ENCODE measurements at places on chromosomes 3 and 15. TPM values are rescaled to one million over a fixed set of nuclear protein-coding genes. Genes with fewer than 3 reads are reported as not detected.

GRCh38 chr15:61888074-61888780, 172.0 kb downstream of the VPS13C start:
- no peak for DNase-seq

DNA sequence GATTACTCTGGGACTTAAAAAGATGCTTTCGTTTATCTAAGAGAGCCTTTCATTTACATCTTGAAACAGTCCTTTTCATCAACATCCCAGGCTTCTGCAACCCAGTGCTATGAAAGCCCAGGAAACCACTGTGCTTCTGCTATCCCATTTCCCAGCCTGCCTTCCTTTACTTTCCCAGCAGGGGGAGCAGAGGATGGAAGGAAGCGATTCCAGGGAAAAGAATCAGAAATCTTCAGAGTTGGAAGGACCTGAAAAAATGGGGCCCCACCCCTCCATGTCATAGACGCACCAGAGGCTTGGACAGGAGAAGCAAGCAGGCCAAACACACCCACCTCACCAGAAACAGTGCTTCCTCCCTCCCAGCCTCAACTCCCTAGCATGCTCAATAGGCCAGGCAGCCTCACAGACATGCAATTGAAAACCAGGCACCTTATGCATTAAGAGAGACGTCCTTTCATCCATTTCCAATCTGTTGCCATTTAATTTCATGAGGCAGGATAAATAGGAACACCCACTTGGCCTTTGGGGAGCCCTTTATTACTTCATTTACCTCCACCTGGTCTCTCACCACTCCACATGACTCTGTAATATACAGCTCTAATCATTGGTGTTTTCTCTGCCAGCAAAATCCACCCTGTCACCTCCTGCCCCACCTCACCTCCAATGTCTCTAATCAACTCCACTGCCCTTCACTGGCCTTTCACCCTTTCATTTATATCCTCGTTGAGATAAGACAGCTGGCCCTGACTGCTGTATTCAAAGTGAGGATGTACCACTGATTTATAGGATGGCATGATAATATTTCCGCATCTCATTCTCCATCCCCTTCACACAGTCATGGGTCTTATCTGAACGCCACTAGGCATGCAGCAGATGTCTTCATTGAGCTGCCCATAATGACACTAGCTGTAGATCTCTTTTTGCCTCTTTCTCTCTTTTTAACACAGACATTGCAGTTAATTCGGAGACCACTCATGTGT, 583.9 kb downstream of the NTRK3 start:
- no peak for DNase-seq

DNA sequence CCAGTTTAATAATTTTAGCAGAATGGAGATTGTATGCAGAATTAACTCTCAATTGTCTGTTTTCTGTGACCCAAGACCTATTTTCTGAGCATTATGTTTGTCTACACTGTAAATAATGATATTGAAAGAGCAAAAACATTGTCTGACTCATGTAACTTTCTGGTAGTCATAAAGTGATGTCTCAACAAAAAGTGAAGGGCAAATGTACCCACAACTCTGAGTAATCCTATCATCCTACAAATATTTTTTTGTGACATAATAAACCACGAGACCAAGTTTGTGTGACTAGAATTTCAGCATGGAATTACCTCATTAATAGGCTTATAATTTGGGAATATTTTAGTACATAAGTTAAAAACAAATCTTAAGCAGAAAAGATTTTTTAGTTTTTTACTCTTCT, 15.4 kb upstream of the ABHD10 start:
- no peak for DNase-seq

- no peak for DNase-seq
These were observed 4.3 kb upstream of the OR5H6 start for GRCh38 chr3:98259707-98260106.

GRCh38 chr15:77024273-77025082, 29.6 kb downstream of the PSTPIP1 start:
- DNase-seq, result no peak

DNA sequence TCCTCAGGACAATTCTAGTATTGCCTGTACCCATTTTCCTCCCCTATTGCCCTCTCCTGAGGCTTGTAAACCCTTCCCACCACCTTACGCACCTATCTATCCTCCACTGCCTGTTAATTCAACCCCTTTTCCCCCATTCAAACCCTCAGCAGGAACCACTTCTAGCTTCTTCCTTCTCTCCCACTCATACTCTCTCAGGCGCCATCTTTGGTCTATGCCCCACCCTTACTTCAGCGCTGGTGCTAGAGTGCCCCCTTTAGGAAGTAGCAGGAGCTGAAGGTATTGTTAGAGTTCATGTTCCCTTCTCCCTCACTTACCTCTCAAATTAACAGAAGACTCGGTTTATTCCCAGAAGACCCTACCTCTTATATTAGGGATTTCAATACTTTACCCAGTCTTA, 121.8 kb upstream of the NLGN1 start:
- DNase-seq, result no peak

DNA sequence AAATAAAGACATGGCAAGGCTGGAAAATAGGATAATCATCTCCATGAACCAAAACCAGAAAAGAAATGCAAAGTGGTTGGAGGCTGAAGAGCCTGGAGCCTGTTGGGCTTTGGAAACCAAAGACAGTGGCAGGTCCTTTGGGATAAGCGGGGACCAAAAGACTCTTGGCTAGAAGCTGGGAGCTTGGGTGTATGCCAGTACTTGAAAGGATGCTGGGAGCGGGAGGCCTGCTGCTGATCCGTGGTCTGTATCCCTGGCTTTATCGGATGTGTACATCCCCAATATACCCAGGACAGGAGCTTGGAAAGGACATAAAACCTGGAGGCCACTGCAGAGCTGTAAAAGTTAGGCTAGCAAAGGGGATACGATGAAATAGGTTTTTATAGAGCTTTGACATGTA, 1.3 kb upstream of the CHRNB4 start:
- no peak for DNase-seq

GRCh38 chr3:45760878-45761711, 35.2 kb downstream of the SLC6A20 start:
- no peak for DNase-seq

Gene CDCP1
- polyA plus RNA-seq, result 0.89 TPM

DNA sequence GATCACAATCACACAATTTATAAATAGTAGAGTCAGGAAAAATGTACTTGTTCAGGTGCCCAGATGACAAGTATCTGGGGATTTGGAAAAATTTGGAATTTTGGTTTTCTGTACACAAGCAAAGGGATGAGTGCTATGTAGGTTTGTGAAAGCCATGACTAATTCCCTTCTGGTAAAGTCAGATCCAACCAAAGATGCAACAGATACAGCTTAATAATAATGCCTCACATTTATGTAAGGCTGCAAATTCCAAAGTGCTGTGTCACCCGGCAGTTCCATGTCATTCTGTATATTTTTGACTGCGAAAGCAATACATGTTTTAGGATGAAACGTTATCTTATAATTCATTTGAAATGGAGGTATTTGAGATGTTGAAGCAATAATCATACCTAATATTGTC, 102.7 kb upstream of the AGBL1 start:
- DNase-seq, result no peak

DNA sequence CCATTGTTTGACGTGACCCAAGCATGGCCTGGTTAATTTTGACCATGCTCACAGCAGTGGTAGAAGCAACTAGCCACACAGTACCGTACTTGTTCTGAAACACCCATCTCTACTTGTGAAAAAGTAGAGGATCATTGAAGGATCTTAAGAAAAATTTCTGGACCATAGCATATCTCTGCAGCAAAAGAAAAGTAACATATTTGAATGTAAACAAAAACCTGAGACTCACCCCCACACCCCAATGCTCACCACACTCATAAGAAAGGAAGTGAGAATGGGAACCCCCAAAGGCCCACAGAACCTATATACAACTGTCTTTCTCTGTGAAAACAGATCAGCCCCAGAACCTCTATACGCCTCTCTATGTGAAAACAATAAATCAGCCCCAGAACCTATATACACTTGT, 33.8 kb upstream of the TFRC start:
- no peak for DNase-seq

GRCh38 chr3:67976663-67977062, 322.3 kb upstream of the SUCLG2 start:
- no peak for DNase-seq
